ENCODE measurements at places on chromosomes 12 and 14.
A peak's percentile ranks its signal among the peaks of the same experiment; 100 is the strongest.

DNA sequence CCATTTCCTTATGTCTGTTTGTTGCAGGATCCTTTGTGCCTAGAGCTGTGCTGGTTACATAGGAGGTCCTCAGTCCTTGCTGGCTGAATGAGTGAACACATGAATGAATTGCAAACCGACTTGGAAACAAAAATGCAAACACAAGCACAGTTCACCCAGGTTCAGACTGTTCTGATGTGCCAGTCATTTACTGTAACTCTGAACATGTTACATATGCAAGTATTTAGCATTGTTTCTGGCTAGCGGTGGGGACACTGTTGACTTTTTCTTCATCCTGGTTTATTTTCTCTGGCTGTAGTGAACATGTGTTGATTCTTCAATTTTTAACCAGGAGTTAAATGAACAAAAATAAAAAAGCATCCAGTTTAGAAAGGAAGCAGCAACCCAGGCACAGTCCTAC, 33.4 kb downstream of the TSPAN9 start:
- no peak for DNase-seq

DNA sequence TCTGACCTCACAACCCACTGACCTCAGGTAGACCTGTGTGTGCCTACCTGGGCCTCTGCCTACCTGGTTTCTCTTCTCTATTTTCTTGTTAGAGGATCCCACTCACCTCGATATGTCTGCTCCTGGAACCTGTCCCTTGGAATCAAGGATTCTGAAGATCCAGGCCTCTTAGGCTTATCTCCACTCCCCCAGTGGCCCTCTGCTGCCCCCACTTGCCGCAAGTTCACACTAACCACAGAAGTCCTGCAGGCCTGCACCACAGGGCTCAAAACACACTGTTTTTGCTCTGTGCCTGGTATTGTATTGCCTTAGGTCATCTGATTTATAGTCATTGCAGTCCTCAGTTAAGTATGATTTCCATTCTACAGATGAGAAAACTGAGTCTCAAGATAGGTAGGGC, 15.3 kb upstream of the NRXN3 start:
- no peak for DNase-seq

DNA sequence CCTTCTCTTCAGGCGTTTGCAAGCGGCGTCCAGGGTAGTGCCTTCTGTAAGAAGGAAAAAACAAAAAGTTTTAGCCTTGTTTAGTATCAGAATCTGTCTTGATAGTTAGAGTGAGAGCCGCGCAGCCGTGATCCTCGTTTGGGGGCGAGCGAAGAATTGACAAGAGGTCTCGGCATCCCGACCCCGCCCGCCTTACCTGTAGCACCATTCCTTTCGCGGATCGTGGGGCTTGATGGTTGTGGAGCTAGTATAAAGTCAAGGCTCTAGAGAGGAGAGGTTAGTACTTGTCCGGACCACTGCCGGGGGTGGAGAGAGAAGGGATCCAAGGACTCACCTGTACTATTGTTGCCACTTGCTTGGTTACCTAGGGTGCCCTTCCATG, 494 bp downstream of the TMTC3 start:
- peak; percentile 34 for DNase-seq

GRCh38 chr12:3685830-3686229, 67.1 kb downstream of the CRACR2A start:
- no peak for DNase-seq

DNA sequence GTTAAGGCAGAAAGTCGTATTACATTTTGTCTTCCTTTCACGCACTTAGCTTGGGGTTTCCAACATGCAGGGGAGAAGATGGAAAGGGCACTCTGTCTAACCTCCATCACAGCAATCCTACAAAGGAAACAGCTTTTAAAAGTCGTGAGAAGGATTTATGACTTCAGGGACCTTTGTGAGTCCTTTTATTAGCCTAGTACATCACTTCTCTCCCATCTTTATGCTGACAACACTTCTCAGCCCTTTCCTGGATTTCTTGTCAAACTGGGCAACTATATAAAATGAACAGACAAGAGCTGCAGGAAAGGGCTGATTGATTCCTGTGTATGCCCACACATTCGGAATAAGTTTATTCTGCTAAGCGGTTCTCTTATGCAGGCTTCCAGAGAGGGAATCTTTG, 159.0 kb downstream of the DERA start:
- no peak for DNase-seq

- DNase-seq: no peak
Measured at GRCh38 chr14:81605660-81606059, 72.0 kb upstream of the SEL1L start.

GRCh38 chr12:106487664-106488063, 95.1 kb upstream of the RFX4 start:
- DNase-seq: no peak

DNA sequence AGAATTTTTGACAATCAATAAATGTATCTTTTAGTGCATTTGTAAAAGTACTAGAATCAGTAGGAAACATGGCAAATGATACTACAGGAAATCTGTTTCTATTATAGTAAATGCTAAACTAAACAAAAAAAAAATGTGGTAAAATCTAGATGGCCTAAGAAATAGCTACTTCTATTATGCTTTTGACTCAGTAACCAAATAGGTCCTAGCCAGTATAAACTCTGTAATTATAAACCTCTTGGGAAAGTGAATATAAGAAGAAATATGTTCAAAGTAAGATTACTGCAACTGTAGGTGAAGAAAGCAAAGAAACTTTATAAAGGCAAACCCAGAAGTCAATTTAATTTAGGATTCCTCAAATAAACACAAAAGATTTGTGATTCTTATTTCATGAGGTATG, 581.2 kb downstream of the LRFN5 start:
- DNase-seq: no peak

- peak; percentile 66 for DNase-seq
Measured at GRCh38 chr14:103819503-103820307, 27.7 kb downstream of the PPP1R13B start.

- no peak for DNase-seq
Measured at GRCh38 chr12:110033888-110034287, 14.4 kb downstream of the C12orf76 start.

- DNase-seq: no peak
Measured at GRCh38 chr12:25833657-25834056, 124.8 kb upstream of the RASSF8 start.

GRCh38 chr14:49550286-49551184, 35.6 kb downstream of the RPS29 start:
- DNase-seq: no peak

DNA sequence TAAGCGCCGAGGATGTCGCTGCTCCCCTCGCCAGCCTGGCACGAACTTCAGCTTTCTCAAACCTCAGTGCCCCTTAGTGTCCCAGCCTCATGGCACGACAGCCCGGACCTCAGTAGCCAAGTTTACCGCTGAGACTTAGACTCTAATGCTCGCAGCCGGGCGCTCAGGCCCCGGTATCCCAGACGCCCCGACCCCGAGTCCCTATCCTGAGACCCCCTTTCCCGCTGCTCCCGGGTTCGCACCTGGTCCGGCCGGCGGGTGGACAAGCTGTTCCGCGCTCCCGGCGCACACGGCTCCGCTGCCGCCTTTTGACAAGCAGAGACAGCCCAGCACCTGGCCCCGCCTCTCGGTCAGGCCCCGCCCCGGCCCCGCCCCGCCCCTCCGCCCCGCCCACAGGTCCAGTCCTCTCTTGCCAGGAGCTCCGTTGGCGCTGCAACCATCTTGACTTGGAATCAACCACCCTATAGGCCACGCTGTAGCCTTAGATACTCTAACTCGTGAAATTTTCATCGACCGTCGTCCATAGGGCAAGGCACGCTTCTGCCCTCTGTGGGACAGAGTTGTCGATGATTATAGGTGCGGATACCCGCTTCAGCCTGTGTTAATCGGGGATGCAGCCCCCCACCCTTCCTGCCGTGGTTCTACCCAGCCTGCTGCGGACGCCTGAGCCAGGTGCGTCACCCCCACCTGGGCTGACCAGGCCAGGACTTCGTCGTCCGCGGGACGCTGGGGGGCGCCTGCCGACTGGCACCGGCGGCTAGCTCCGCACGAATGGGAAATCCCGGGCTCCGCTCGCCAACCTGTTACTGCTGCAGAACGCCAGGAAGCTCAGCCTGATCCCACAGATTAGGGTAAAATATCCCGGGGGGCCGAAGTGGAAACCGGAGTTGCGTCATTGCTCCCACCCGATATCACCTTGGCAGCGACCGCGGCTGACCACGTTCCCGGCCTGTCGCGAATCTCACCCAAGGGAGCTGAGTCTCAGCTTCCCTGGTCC, at the start of gene VDR:
Gene VDR (minus strand): TSS at position 282 of the 997 bp plus-strand sequence. CDS start 25,881 bp downstream, outside the sequence.
- DNase-seq: peak; percentile 53

GRCh38 chr12:111267144-111267543, 101.8 kb downstream of the PHETA1 start:
- no peak for DNase-seq

DNA sequence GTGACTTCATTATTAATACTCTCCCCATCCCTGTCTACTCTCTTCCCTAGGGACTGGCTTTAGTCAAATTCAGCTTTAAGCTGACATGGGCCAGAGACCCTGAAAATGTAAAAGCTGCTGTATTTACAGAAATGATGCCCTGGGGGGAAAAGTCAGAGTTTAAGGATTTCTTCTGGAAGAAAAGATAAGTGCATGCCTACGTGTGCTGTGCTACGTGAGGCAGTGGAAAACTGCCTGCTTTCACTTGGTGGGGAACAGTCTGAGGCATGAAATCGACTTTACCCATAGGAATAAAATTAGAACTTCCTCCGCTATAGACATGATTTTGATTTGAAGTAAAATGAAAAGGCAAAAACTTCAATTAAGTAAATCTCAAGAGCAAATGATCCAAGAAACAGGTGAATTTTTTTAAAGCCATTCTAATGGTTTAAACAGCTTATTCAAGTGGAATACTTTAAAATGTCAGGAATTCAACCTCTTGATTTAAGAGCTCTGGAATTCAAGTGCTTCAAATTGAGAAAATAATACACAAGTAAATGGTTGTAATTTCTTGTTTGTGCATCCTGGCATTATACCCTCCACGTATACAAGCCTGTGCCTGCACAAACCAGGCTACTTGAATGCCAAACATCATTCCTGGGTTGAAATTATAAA, 168.5 kb downstream of the FOXN3 start:
- DNase-seq: no peak

- no peak for DNase-seq
Measured at GRCh38 chr12:70398862-70399261, 32.8 kb downstream of the KCNMB4 start.

DNA sequence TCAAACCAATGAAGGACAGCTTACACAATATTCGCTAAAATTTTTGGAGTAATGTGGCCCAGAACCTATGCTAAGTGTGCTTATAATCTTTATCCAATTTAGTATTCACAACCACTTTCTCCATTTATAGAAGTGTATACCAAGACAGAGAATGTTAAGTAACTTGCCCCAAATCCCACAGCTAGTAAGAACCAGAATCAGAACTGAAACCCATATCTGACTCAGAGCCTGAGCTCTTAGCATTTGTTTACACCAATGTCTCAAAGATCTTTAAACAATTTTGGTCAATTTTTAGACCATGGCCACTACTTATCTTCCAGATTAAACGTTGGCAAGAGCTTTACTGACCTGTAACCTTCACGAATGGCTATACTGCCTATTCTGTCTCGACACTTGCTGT, 53.0 kb downstream of the PAPLN start:
- DNase-seq: no peak

GRCh38 chr14:90671382-90672234, 144.6 kb downstream of the TTC7B start:
- DNase-seq: peak; percentile 53

DNA sequence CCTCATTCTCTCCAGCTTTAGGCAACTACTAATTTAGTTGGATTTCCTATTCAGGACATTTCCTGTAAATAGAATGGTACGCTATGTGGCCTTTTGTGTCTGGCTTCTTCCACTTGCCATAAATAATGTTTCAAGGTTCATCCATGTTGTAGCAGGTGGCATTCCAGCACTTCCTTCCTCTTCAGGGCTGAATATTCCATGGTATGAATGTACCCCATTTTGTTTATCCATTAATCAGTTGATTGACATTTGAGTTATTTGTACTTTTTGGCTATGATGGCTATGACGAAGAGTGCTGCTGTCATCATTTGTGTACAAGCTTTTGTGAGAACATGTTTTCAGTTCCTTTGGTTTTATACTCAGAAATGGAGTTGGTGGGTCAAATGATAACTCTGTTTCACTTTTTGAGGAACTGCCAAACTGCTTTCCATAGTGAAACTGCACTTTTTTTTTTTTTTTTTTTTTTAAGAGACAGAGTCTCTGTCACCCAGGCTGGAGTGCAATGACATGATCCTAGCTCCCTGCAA, 6.5 kb upstream of the CDK2AP1 start:
- no peak for DNase-seq

DNA sequence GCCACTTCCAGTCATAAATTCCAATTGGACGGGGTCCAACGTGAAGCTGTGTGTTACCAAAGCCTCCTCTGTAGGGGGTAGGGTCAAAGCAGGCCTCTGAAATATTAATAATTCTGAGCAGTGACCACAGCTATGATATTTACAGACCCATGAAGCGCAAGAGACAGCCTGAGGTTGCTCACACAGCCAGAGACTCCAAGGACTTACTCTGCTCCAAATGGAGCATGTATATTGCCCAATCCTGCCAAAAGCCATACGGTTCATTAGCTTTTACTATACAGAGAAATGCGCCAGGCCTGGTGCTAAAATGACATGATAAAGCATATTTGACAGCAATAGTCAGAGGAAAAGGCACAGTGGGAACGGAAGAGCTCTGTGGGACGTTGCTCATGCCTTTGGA, 151.3 kb downstream of the PAH start:
- DNase-seq: no peak

DNA sequence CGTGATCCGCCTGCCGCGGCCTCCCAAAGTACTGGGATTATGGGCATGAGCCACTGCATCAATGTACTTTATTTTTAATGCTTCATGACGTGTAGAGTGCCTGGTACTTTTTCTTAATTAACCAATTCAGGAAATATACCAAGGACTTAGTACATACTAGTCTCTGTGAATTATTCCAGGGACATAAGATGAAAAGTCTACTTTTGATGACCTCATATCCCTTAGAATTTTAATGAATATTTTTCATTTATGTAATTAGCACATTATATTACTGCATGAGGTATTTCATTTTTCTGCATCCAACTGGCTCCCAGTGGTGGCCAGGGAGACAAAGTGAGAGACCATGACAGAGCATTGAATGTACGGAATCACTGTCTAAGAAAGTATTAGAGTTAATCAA, 577.7 kb upstream of the NOVA1 start:
- no peak for DNase-seq

- no peak for DNase-seq
Measured at GRCh38 chr12:42859612-42860011, 270.1 kb upstream of the PRICKLE1 start.

DNA sequence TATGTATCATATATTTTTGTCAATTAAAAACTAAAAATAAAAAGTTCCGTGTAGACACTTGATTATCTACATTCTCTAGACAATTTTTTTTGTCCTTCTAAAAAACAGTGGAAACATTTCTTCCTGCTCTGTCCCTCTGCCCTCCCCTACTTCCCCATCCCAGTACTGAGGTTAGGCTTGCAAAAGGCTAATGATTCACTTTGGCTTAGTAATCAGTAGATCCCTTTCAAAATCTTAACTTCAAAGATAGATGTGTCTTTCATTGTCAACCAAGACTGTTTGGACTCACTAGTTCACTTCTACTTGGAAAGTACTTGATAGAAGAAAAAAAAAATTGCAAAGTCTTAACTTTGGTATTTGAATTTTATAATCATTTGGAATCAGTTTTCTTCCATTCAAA, 3.8 kb downstream of the SETD3 start:
- DNase-seq: no peak

GRCh38 chr14:24108336-24108874, 6.2 kb upstream of the DCAF11 start:
- no peak for DNase-seq

Measured in heart left ventricle (tissue), 16 donors.